Ovary (tissue), 10 donors: ENCODE measurements at places on chromosomes 2 and 18. TPM values are rescaled to one million over a fixed set of nuclear protein-coding genes. Genes with fewer than 3 reads are reported as not detected.
A peak's percentile ranks its signal among the peaks of the same experiment; 100 is the strongest.

KCNJ3 gene
- under 0.01 TPM for total RNA-seq

- H3K4me3 ChIP-seq: no peak overlapping the region
- no peaks in the 10 kb centered on the region for H3K36me3 ChIP-seq
- DNase-seq: no peak
- H3K4me1 ChIP-seq: peaks cover 2% of the 10 kb centered on the region
- no peak overlapping the region for H3K27ac ChIP-seq
These were observed 3.2 kb upstream of the EHD3 start for GRCh38 chr2:31230751-31231150.

DNA sequence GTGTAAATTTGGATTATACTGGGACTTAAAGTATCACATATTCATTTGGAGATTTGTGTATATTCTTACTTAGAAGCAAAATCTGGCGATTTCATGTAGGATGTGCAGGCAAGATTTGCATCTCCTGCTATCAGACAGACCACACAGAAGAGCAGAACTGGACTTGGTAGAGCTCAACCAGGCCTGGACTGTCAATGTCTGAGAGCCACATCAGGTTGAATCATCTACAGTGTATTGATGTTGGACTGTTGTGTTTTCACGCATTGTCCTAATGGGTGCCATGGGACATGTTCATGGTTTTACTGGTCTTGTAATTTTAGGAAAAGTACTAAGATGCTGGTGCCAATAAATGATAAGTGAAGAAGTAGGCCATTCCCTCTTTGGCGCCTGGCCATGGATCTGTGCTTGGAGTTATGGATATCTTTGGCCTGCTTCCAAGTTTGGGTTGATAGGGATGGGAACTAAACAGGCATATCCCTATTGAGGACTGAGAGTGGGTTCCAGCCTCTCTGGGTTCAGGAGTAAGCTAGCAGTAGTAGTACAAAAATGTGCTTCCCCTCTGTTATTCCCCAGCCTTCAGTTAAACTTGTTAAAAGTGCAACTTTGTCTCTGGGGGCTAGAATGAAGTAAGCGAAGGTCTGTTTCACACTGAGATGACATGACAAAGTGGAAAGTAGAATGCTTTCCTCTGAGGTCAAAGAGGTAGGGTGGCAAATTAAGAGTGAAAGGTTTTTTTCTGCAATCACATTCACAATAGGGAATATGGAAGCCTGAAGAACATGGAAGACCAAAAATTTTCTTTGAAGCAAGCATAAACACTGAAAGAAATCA lies 49.2 kb upstream of the NEMP2 start:
- no peaks in the 10 kb centered on the region for H3K27me3 ChIP-seq
- H3K36me3 ChIP-seq: no peaks in the 10 kb centered on the region
- peaks cover 4% of the 10 kb centered on the region for H3K4me1 ChIP-seq
- no peak overlapping the region for H3K4me3 ChIP-seq

EPB41L3 gene
- total RNA-seq: 26.1 TPM

NIFK gene
- 67.3 TPM for total RNA-seq

DNA sequence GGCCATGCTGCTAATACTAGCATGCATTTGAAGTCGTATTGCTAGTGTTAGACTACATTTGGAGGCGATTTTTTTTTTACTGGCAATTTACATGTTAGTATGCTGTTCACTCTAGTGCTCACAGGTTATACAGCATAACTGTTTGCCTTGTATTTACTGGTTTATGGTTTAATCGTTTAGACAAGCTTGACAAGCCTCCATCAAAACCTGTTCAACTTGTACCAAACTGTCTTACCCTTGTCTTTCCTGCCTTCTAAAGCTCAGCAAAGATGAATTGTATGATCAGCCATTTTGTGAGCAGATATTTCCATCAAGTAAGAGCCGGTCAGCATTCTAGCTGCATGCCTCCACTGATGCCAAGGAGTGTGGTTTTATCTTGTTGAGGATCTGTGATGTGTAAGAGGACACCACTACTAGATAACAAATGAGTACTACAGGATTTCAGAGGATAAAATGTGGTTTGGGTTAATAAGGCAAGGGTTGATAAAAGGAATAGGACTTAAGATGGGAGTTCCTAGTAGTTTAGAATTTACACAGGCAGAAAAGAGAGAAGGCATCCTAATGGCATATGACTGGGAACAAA lies 68.4 kb upstream of the ITM2C start:
- DNase-seq: no peak
- H3K36me3 ChIP-seq: no peaks in the 10 kb centered on the region
- peaks cover 10% of the 10 kb centered on the region for H3K4me1 ChIP-seq
- no peak overlapping the region for H3K27ac ChIP-seq

GRCh38 chr2:173159791-173160463 lies 84.3 kb downstream of the MAP3K20 start:
- DNase-seq: peak; percentile 71
- no peaks in the 10 kb centered on the region for H3K27me3 ChIP-seq
- H3K27ac ChIP-seq: no peak overlapping the region
- H3K36me3 ChIP-seq: no peaks in the 10 kb centered on the region

FOXI3 gene
- not detected for total RNA-seq

GRCh38 chr2:65974067-65974723 lies 460.7 kb upstream of the MEIS1 start:
- no peak overlapping the region for H3K27ac ChIP-seq
- no peaks in the 10 kb centered on the region for H3K4me1 ChIP-seq
- H3K27me3 ChIP-seq: no peaks in the 10 kb centered on the region
- no peaks in the 10 kb centered on the region for H3K36me3 ChIP-seq
- no peak for DNase-seq
- no peak overlapping the region for H3K4me3 ChIP-seq

DNA sequence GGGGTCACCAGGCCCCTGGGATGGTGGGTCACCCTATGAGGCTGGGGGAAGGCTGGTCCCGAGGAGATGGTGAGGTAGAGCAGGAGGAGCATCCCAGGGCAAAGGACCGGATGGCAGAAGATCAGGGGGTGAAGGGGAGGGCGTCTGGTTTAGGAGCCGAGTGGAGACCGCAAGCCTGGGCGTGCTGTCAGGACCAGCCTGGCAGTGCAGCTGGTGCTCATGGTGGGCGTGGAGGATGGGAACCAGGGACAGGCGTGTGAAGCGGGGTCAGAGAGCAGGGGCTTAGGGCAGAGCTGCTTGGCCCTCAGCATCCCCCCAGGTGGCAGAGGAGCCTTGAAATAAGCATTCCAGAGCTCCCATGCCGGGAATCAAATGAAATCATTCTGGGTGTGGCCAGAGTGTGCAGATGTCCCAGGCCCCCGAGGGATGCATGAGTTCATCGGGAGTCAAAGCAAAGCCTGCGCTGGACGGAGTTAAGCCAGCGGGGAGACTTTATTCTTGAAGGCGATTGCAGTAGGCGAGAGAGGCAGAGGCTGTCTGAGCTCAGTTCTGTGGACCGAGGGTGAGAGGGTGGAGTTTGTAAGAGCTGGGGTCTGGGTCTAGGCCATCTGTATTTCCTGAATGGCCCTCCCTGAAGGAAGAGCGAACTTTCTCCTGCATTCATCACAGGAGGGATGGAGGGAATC lies 33.1 kb upstream of the MBP start:
- no peaks in the 10 kb centered on the region for H3K36me3 ChIP-seq
- no peak overlapping the region for H3K4me3 ChIP-seq
- H3K27me3 ChIP-seq: no peaks in the 10 kb centered on the region
- H3K27ac ChIP-seq: no peak overlapping the region
- no peaks in the 10 kb centered on the region for H3K4me1 ChIP-seq
- no peak for DNase-seq

GRCh38 chr2:162053066-162053807 lies 20.8 kb downstream of the DPP4 start:
- H3K27me3 ChIP-seq: no peaks in the 10 kb centered on the region
- peaks cover 3% of the 10 kb centered on the region for H3K4me1 ChIP-seq
- H3K27ac ChIP-seq: no peak overlapping the region
- H3K4me3 ChIP-seq: no peak overlapping the region

DNA sequence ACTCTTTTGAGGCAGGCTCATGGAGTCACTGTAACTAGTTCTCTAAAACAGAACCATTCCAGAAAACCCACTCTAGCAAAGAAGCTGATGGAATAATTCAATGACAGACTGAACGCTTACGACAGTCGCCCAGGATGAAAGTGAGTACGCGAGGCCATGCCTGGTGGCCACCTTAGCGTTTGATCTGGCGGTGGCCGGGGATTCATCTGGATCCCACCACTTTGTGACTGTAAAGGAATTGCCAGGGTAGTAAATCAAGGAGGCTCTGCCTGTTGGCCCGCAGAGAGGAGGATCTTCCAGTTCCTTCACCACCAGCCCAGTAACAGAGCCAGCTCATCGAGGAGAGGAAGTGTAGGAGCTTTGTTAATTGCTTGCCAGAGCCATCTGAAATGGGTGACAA lies 34.6 kb downstream of the GREB1 start:
- no peak for DNase-seq
- no peaks in the 10 kb centered on the region for H3K27me3 ChIP-seq
- H3K27ac ChIP-seq: peak overlapping the region; percentile 71
- H3K36me3 ChIP-seq: no peaks in the 10 kb centered on the region
- H3K4me3 ChIP-seq: no peak overlapping the region

- no peaks in the 10 kb centered on the region for H3K36me3 ChIP-seq
- H3K27me3 ChIP-seq: no peaks in the 10 kb centered on the region
- DNase-seq: no peak
- no peaks in the 10 kb centered on the region for H3K4me1 ChIP-seq
- no peak overlapping the region for H3K27ac ChIP-seq
- no peak overlapping the region for H3K4me3 ChIP-seq
These were observed 69.3 kb upstream of the FN1 start for GRCh38 chr2:215505044-215505786.

CERS6 gene
- 30.8 TPM for total RNA-seq

- H3K27me3 ChIP-seq: no peaks in the 10 kb centered on the region
- H3K27ac ChIP-seq: no peak overlapping the region
- H3K4me3 ChIP-seq: no peak overlapping the region
- DNase-seq: no peak
- no peaks in the 10 kb centered on the region for H3K36me3 ChIP-seq
- peaks cover 5% of the 10 kb centered on the region for H3K4me1 ChIP-seq
These were observed 2.0 kb downstream of the RAB27B start for GRCh38 chr18:54830260-54830659.

CXCR1 gene
- not detected for total RNA-seq

DNA sequence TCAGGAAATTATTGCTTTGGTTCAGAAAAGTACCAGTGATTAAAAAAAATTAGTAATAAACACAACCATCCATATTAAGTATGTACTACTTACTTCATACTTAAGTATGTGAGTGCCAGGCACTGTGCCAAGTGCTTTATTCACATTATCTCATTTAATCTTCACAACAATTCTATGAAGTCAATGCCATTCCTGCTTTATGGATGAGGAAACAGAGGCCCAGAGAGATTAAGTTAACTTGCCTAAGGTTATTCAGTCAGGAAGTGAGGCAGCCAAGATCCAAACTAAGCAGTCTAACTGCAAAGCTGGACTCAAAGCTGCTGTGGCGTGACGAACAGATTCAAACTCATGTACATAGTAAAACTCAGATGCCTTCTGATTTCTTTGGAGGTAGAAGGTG lies 22.3 kb downstream of the DTNB start:
- no peaks in the 10 kb centered on the region for H3K36me3 ChIP-seq
- no peak overlapping the region for H3K27ac ChIP-seq
- no peak overlapping the region for H3K4me3 ChIP-seq
- DNase-seq: no peak
- no peaks in the 10 kb centered on the region for H3K27me3 ChIP-seq

DNA sequence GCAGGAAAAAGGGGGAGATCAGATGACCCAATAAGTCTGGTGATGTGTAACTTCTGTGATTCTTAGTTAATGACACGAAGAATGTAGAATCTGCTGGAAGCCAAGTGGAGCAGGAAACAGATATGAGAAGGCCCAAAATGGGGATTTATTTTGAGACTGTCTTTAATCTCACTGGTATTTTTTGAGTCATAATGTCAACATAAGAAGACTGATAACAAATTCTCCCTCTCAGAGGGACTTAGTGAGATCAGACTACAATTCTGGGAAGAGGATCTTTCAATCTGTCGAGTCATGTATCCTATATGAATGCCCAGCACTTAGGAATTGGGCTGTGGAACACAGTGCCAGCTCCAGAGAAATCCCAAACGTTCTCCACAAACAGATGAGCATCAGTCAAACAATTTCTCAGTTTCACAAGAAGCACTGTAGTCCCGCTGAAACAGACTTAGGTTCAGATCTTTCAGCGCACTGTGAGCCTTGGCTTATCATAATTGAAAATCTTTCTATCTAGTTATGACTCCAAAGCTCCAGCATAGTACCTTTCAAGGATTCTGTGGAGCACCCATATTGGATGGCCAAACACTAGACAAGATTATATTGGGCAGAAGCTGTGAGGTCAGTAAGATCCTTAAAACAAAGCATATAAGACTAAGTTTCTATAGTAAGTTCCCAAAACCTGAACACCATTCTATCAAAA lies 738.2 kb downstream of the LRP1B start:
- H3K27me3 ChIP-seq: no peaks in the 10 kb centered on the region
- H3K36me3 ChIP-seq: no peaks in the 10 kb centered on the region
- H3K4me3 ChIP-seq: no peak overlapping the region
- no peak overlapping the region for H3K27ac ChIP-seq
- H3K4me1 ChIP-seq: no peaks in the 10 kb centered on the region
- DNase-seq: no peak
